ENCODE measurements at places on chromosomes 3 and 15.

DNA sequence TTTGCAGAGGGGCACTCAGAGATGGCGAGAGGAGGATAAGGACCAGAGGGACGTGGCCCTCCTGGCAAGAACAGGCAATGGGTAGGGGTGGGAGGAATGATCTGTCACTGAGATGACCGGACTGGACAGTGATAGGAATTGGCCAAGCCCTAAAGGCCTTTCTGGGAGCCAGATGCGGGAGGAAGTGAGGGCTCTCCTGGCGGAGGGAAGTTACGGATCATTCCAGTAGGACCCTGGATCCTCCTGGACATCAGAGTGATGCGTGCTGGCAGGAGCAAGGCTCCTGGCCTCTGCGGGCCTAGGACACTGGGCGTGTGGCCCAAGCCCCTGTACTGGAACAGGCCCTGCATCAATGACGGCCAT lies 23.4 kb downstream of the KIF7 start:
- no peak for DNase-seq

DNA sequence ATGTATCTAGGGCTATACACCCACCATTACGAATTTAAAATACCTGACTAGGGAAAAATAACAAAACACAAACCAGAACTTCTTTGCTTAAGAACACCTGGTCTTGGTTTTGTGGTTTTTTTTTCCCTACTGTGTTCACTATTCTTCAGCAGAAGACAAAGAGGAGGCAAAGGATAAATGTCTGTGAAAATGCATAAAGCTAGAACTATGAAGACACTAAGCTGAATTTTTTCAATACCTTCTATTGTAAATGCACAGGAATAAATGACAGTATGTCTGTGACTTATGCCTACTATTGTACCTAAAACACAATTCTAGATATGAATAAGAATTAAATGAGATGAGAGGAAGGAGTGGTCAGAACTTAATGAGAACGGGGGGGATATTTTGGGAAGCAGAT lies 86.9 kb downstream of the TBL1XR1 start:
- no peak for DNase-seq

GRCh38 chr15:32905481-32905880 lies 187.7 kb downstream of the GREM1 start:
- no peak for DNase-seq

GRCh38 chr3:9695746-9696145 lies 7.9 kb upstream of the CPNE9 start:
- DNase-seq, result no peak

GRCh38 chr15:90459368-90459767 lies 70.4 kb upstream of the CRTC3 start:
- no peak for DNase-seq

GRCh38 chr3:172329070-172329469 lies 119.2 kb downstream of the GHSR start:
- DNase-seq, result no peak

- DNase-seq, result no peak
These were observed 8.9 kb upstream of the RLBP1 start for GRCh38 chr15:89230277-89230676.

GRCh38 chr3:4819746-4820145 lies 159.5 kb upstream of the BHLHE40 start:
- DNase-seq, result no peak

DNA sequence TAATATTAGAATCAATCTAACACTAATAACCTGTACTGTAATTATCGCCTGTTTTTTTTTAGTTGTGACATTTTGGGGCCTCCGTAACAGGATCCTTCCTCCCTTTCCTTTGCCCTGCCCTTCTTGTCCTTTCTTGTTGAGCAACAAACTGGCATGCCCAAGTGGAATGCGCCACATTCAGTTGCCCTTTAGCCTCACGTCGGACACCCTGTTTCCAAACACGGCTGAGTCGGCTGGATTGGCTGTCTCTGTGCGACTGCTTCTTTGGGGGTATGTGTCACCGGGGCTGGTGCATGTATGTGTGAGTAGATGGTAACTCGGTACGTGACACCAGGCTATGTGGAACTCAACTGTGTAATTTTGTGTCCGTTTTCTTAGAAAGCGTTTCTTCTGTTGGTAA lies 24.1 kb downstream of the TRAK1 start:
- DNase-seq, result no peak

DNA sequence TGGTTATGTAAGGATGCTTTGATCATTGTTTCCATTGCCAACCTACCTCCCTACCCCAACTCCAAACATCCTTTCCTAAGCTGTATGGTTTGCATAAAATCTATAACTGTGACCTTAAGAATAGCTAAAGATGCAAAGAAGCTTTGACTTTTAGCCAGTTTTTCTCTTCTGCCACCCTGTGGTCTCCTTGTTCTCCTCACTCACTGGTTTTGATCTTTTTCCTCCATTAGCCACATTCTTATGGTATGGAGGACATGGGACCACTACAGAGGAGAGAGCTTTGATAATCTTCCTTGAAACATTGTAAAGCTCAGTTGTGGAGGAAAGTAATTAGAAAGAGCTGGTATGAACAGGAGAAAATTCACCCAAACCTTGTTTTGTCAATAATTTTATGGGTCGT lies 115.9 kb downstream of the NEK11 start:
- DNase-seq, result no peak

- DNase-seq, result no peak
These were observed 4.0 kb downstream of the SOX2 start for GRCh38 chr3:181715571-181716340.

DNA sequence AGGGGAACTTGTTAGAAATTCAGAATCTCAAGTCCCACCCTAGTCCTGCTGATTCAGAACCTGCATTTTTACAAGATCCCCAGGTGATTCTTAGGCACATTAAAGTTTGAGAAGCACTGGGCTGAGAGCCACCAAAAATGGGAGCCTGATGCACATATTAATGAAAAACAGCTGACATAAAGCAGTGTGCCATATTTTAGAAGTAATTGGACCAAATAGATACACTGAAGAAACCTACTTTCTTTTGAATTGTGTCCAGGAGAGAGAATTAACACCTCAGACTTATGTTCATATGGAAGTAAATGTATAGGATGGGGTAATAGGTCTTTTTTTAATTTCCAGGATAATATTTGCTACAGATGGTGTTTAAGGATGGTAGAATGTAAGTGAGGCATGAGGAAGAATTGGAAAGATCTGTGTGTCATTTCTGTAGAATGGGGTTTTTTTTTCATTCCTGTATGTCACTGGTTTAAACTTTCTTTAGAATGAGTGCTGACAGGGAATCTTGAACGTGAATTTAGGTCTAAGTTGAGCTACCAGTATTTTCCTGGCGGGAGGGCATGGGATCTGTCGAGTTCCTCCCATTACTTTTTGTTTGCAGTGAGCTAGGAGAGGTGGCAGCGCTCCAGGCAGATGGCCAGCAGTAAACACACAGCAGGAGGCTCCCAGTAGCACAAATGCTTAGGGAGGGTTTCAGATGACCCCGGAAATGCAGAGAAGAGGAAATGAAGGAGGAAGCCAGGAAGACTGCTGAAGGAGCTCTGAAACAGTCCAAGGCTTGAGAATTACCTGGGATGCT lies 185.6 kb downstream of the PLCL2 start:
- no peak for DNase-seq

DNA sequence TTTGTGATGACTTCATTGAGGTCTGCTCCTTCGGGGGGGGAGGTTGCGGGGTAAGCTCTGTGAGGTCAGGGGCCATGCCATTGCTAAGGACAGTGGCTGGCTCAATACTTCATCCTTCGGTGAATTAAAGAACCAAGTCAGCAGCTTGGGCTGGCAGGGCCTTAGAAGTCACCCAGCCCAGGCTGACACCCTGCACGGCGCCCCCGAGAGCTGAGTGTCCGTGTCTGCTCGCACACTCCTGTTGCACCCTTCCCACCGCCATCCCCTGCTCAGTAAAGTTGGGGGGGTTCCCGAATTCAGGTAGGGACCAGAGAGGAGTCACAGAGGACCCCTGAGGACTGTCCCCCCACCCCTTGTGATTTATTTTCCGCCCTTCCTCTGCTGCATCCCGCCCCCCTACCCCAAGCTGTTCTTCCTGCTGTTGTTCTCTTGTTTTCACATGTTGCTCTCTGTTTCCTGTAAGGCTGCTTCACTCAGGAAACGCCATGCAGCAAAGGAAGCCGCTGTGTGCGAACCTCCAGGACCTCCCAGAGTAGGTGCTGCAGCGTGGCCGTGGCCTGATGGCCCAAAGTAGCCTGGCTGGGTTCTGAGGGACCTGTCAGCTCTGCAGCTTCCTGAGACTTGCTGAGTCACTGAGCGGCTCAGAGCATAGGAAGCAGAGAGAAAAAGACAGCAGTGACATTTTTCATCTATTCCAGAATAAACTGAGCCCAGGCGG lies 14.4 kb downstream of the EFCC1 start:
- DNase-seq, result no peak

GRCh38 chr3:161049683-161050248 lies 55.4 kb downstream of the B3GALNT1 start:
- no peak for DNase-seq

GRCh38 chr3:2921452-2921851 lies 188.7 kb downstream of the IL5RA start:
- no peak for DNase-seq

DNA sequence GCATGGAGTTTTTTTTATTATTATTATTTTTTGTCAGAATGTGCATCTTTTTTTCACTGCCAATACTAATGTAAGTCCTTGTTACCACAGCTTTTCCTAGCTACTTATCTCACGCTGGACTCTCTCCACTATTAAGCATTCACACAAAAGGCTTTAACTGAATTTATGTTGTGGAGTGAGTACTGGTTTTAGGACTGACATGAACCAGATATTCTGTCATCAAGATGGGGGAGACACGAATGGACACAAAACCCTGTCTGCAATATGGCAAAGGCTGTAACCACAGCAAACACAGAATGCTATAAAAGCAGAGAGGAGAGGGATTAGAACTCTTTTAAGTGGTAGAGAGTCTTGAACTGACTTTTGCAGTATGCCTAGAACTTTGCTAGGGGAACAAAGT lies 592.2 kb upstream of the TBL1XR1 start:
- DNase-seq, result no peak

GRCh38 chr15:28904003-28904402 lies 18.2 kb downstream of the APBA2 start:
- DNase-seq, result no peak

- no peak for DNase-seq
These were observed 130.3 kb downstream of the ATP8B4 start for GRCh38 chr15:49988766-49989165.

- DNase-seq, result no peak
These were observed 42.5 kb downstream of the LPP start for GRCh38 chr3:188196232-188196990.

DNA sequence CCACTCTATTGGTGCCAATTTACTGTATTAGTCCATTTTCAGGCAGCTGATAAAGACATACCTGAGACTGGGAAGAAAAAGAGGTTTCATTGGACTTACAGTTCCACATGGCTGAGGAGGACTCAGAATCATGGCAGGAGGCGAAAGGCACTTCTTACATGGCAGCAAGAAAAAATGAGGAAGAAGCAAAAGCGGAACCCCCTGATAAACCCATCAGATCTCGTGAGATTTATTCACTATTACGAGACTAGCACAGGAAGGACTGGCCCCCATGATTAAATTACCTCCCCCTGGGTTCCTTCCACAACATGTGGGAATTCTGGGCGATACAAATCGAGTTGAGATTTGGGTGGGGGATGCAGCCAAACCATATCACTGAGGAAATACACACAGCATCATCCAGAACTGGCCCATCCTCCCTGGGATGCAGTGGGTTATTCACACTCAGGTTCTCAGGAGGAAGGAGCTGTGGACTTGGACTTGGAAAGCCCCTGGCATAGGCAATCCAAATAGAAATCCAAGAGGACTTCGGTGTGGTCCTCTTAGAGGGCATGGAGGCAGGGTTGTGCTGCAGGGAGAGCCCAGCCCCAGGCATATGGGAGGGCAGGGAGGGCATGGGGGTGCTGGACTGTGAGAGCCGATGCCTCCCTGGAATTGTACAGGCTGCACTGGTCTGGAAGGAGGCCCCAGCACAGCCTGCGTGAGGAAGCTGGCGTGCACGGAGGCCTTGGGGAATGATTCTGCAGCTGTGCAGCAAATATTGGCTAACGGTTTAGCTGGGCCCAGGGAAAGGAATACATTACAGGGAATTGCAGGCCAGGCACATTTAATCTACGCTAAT lies 62.9 kb downstream of the EFCAB12 start:
- no peak for DNase-seq

- no peak for DNase-seq
These were observed 4.4 kb downstream of the SCN5A start for GRCh38 chr3:38645076-38645475.
